ENCODE measurements at places on chromosomes 2 and 18.
A peak's percentile ranks its signal among the peaks of the same experiment; 100 is the strongest.

DNA sequence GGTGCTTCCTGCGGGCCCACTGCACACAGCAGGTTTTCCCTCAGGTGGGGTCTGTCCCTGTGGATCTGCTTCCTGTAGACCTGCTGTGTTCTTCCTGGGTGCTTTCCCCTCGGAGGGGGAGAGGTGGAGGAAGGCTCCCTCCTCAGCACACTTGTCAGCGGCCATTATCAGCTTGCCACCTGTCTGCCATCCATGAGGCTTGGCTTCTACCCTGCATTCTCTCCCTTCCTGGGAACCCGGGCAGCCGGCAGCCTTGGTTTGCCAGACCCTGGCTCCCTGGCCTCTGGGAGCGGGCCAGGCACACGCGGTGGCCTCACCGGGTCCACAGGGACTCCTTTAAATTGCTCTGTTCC lies 58.5 kb downstream of the INPP5D start:
- no peaks in the 10 kb centered on the region for H3K27me3 ChIP-seq
- no peak overlapping the region for H3K4me3 ChIP-seq
- DNase-seq, result peak; percentile 32
- H3K4me1 ChIP-seq, result no peaks in the 10 kb centered on the region

DNA sequence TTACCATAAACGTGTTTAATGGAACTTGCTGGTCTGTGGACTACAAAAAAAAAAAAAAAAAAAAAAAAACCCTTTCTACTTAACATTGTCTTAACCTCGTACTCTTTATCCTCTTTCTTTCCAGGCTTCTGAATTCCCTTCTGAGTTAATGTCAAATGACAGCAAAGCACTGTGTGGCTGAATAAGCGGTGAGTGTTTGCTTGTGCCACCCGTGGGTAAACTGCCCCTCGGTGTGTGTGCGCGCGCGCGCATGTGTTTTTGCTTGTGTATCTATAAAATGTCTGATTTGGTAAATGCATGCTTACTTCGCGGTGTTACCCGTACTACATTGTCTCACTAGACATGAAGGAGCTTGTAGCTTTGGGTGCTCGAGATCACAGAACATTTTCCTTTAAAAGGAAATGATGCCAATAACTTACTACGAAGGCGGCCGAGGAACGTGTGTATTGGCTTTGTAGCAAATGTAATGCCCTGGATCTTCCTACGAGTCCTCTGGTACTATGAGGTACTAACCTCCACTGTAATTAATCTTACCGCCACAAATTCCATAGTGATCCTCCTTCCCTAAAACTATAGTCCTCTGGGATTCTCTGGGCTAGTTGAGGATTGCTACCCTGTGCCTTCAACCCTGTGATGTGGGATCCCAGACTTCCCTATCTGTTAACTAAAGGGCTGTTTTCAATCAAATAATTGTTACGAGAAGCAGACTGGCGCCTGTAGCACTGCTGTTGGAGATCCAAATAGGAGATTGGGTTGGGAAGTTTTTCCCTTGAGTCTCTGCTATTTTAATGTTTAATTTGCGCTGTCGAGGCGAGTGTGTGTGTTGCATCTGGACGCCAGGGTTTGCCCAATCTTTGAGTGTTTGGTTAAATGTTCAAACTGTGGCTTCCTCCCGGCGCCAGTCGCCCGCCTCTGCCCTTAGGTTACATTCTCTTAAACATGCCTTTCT lies 1.1 kb downstream of the ID2 start:
- no peak for DNase-seq
- peaks cover 41% of the 10 kb centered on the region for H3K27me3 ChIP-seq
- no peak overlapping the region for H3K27ac ChIP-seq
- no peaks in the 10 kb centered on the region for H3K36me3 ChIP-seq
- no peak overlapping the region for H3K4me3 ChIP-seq

- no peak for DNase-seq
- H3K36me3 ChIP-seq, result no peaks in the 10 kb centered on the region
- no peak overlapping the region for H3K27ac ChIP-seq
- no peaks in the 10 kb centered on the region for H3K4me1 ChIP-seq
These were observed 1607.3 kb upstream of the CELF4 start for GRCh38 chr18:39172695-39173421.

DNA sequence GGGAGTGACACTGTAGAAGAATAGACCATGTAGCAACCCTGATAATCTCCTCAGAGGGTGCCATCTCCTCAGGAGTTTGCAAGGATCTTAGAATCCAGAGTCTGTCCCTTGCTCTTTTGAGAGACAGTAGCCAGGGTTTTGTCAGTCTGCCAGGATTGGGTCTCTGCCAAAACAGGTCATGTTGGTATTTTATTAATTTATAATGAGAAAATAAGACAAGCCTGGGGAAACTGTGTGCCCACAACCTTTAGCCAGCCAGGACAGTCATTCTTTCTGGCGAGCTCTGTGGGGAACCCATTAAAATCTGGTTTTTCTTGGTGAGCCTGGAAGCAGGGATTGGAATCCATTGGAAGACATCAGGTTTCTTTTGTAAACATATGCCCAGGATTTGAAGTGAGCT lies 78.6 kb downstream of the PTPRM start:
- no peak overlapping the region for H3K4me3 ChIP-seq
- no peaks in the 10 kb centered on the region for H3K27me3 ChIP-seq
- no peak for DNase-seq
- H3K36me3 ChIP-seq, result no peaks in the 10 kb centered on the region
- H3K27ac ChIP-seq, result no peak overlapping the region

DNA sequence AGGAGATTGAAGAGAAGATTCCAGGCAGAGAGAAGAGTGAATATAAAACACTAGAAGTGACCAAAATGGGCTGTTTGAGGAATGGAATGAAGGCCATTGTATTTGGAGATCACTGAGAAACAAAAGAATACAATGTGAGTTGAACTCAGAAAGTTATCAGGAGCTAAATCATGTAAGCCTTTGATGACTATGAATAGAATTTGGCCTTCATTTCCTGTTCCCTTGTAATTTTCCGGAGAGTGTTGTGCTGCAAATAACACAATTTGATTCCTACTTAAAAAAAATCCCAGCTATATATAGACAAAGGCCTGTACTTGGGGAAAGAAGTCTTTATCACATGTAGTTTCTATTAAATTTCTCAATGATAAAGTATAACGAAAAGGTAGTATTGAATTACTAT lies 33.7 kb upstream of the KYNU start:
- H3K4me3 ChIP-seq, result no peak overlapping the region
- H3K27me3 ChIP-seq, result no peaks in the 10 kb centered on the region
- H3K36me3 ChIP-seq, result no peaks in the 10 kb centered on the region

DNA sequence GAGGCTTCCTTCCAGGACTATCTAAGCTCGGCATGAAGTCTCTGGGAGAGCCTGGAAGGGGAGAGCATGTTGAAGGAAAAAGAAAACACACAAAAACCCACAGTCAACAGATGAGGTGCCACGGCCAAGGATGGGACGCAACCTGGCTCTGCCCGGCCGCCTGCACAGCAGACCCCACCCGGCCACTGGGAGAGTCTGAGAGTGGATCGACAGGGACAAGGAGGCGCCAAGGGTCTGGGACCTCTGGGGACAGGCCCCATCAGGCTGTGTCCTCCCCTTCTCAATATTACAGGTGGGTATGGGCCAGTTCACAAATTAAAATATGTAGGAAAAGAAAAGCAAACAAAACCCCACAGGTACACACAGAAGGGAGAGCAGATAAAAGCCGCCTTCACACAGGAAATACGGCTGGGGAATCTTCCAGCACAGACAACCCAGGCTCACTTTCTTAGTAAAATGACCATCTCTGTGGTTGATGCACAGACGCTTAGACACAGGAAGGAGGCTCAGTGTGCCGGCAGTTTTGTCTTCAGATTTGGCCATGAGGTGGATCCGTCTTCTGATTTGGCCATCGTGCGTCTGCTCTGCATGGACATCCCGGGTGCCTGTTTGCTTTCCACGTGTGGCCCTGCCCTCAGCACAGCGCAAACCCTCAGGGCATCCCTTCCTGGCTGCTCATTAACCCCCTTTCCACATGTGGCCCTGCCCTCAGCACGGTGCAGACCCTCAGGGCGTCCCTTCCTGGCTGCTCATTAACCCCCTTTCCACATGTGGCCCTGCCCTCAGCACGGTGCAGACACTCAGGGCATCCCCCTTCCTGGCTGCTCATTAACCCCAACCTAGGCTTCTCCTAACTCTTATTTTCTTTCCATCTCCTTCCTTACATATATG lies 138.4 kb downstream of the EIPR1 start:
- H3K27me3 ChIP-seq, result no peaks in the 10 kb centered on the region
- no peaks in the 10 kb centered on the region for H3K4me1 ChIP-seq
- no peaks in the 10 kb centered on the region for H3K36me3 ChIP-seq
- no peak for DNase-seq
- no peak overlapping the region for H3K27ac ChIP-seq

DNA sequence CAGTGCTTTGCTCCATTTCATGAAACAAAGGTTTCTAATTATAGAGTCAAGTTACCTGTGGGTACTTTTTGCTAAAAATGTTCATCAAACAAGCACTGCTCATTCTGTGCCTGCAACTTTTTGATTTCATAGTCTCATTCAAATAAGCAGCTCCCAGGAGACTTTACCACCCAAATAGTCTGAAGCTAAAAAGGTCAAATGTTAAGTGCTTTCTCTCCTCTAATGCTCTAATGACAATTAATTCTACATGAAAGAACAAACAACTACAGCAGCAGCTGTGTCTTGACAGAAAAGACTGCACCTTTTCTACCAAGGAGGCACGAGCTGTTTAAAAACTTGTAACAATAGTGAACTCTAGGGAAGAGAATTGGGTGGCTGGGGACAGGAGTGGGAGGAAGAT lies 65.3 kb downstream of the CCDC93 start:
- no peaks in the 10 kb centered on the region for H3K27me3 ChIP-seq
- H3K36me3 ChIP-seq, result peaks cover 90% of the 10 kb centered on the region
- H3K4me1 ChIP-seq, result no peaks in the 10 kb centered on the region
- no peak overlapping the region for H3K4me3 ChIP-seq
- no peak overlapping the region for H3K27ac ChIP-seq

DNA sequence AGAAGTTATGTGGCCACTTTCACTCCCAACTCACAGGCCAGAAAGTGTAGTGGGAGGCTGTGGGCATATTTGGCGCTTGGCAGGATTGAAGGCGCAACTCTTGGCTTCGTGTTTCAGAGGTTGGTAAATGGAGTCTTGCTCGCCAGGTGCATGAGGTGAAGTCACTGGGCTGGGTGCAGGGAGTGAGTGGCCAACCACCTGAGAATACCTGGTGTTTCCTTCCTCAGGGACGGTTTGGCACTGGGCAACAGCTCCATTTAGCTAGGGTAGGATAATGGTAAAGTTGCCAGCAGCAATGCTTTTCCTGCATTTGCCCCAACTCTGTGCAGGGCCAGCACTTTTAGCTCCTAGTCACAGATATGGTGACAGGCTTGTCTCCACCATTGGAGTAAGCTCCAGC lies 115.9 kb downstream of the AGAP1 start:
- DNase-seq, result no peak
- H3K4me1 ChIP-seq, result peaks cover 6% of the 10 kb centered on the region
- no peak overlapping the region for H3K27ac ChIP-seq

GRCh38 chr2:219718066-219718465 lies 90.6 kb downstream of the SLC4A3 start:
- DNase-seq, result no peak
- H3K4me1 ChIP-seq, result peaks cover 11% of the 10 kb centered on the region
- H3K4me3 ChIP-seq, result no peak overlapping the region
- no peak overlapping the region for H3K27ac ChIP-seq

- DNase-seq, result no peak
- no peaks in the 10 kb centered on the region for H3K4me1 ChIP-seq
- H3K27me3 ChIP-seq, result no peaks in the 10 kb centered on the region
- H3K36me3 ChIP-seq, result no peaks in the 10 kb centered on the region
- H3K4me3 ChIP-seq, result no peak overlapping the region
These were observed 671.9 kb upstream of the CHAC2 start for GRCh38 chr2:53095664-53096063.

GRCh38 chr2:35963357-35963756 lies 392.2 kb upstream of the CRIM1 start:
- DNase-seq, result no peak
- H3K4me1 ChIP-seq, result no peaks in the 10 kb centered on the region
- H3K27ac ChIP-seq, result no peak overlapping the region
- no peaks in the 10 kb centered on the region for H3K36me3 ChIP-seq

GRCh38 chr2:210224591-210224940 lies 681 bp downstream of the ACADL start:
- DNase-seq, result no peak
- H3K4me1 ChIP-seq, result no peaks in the 10 kb centered on the region
- H3K27me3 ChIP-seq, result peaks cover 28% of the 10 kb centered on the region
- H3K4me3 ChIP-seq, result no peak overlapping the region

GRCh38 chr18:40738321-40738880 lies 1216.6 kb upstream of the PIK3C3 start:
- no peaks in the 10 kb centered on the region for H3K27me3 ChIP-seq
- H3K4me1 ChIP-seq, result no peaks in the 10 kb centered on the region
- no peaks in the 10 kb centered on the region for H3K36me3 ChIP-seq

DNA sequence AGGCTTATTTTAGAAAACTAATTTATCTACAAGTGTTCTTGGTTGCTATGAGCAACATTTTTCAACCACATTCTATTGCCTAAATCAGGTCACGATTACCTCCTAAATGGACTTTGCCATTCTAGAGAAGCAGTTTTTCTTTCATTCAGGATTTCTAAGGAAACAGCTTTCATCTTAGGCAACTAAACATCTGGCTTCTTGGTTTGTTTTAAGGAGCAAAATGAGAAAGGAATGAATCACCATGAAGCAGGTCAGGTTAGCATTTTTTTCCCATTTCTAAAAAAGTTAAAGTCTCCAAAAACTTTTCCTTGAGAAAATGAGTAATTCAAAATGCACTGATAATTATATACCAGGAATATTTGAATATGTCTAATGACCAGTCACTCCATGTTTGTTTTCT lies 114.8 kb downstream of the GAREM1 start:
- H3K4me3 ChIP-seq, result no peak overlapping the region
- no peak overlapping the region for H3K27ac ChIP-seq
- DNase-seq, result no peak
- H3K4me1 ChIP-seq, result peaks cover 14% of the 10 kb centered on the region

- no peaks in the 10 kb centered on the region for H3K4me1 ChIP-seq
- no peak overlapping the region for H3K27ac ChIP-seq
- DNase-seq, result no peak
- peaks cover 66% of the 10 kb centered on the region for H3K27me3 ChIP-seq
- H3K4me3 ChIP-seq, result no peak overlapping the region
These were observed 588 bp upstream of the FOXI3 start for GRCh38 chr2:88452980-88453582.

GRCh38 chr18:9094307-9095226 lies 7.9 kb upstream of the NDUFV2 start:
- peaks cover 17% of the 10 kb centered on the region for H3K4me1 ChIP-seq
- no peak overlapping the region for H3K4me3 ChIP-seq
- no peaks in the 10 kb centered on the region for H3K27me3 ChIP-seq
- no peak overlapping the region for H3K27ac ChIP-seq
- DNase-seq, result no peak
